T-helper 17 cell (primary cell): ENCODE measurements at places on chromosomes 4 and X. TPM values are rescaled to one million over a fixed set of nuclear protein-coding genes. Genes with fewer than 3 reads are reported as not detected.
A peak's percentile ranks its signal among the peaks of the same experiment; 100 is the strongest.

DNA sequence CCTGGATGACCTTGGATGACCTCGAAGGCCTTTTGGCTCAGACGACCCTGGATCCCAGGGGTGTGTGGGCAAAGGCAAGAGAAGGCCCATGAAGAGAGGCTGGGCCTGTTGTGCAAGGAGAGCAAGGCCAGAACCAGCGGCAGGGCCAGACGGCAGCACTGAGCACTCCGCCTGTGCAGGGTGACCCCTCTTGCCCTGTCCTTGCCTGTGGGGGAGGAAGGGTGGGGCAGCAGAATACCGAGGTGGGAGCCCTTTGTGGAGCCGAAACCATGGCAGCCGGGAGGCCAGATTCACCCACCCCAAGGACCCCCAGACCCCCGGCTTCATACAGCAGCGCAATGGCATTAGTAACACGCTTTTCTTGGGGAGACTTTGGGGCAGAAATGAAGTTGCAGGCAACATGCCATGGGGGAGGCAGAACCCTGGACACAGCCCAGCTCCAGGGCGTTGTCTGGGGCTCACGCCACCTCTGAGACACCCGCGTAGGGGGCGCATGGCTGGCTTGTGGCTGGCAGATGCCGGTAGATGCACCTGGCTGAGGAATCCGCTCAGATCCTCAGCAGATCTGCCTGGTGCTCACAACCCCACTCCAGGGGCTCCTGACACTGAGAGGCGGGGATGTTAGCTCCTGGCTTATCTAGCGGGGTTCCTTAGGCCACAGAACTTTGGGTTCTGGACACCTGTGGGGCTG lies 114.5 kb downstream of the FAM53A start:
- no peaks in the 10 kb centered on the region for H3K36me3 ChIP-seq
- no peak overlapping the region for H3K27ac ChIP-seq
- H3K27me3 ChIP-seq = peaks cover 4% of the 10 kb centered on the region
- no peak for DNase-seq

GRCh38 chr4:138693526-138693925 lies 322.1 kb upstream of the NOCT start:
- H3K36me3 ChIP-seq = no peaks in the 10 kb centered on the region
- DNase-seq = no peak
- peaks cover 2% of the 10 kb centered on the region for H3K4me1 ChIP-seq
- H3K4me3 ChIP-seq = no peak overlapping the region
- peaks cover 26% of the 10 kb centered on the region for H3K27me3 ChIP-seq

GRCh38 chr4:73776321-73776729 lies 36.0 kb downstream of the CXCL8 start:
- H3K36me3 ChIP-seq = no peaks in the 10 kb centered on the region
- no peak overlapping the region for H3K27ac ChIP-seq
- DNase-seq = no peak

- DNase-seq = no peak
- H3K36me3 ChIP-seq = no peaks in the 10 kb centered on the region
- no peak overlapping the region for H3K4me3 ChIP-seq
- H3K4me1 ChIP-seq = no peaks in the 10 kb centered on the region
These were observed 57.7 kb upstream of the PGK1 start for GRCh38 chrX:78046362-78046761.

- no peaks in the 10 kb centered on the region for H3K27me3 ChIP-seq
- DNase-seq = no peak
- no peak overlapping the region for H3K27ac ChIP-seq
- no peak overlapping the region for H3K4me3 ChIP-seq
- H3K4me1 ChIP-seq = no peaks in the 10 kb centered on the region
These were observed 2017.6 kb upstream of the IGFBP7 start for GRCh38 chr4:59127743-59128142.

DNA sequence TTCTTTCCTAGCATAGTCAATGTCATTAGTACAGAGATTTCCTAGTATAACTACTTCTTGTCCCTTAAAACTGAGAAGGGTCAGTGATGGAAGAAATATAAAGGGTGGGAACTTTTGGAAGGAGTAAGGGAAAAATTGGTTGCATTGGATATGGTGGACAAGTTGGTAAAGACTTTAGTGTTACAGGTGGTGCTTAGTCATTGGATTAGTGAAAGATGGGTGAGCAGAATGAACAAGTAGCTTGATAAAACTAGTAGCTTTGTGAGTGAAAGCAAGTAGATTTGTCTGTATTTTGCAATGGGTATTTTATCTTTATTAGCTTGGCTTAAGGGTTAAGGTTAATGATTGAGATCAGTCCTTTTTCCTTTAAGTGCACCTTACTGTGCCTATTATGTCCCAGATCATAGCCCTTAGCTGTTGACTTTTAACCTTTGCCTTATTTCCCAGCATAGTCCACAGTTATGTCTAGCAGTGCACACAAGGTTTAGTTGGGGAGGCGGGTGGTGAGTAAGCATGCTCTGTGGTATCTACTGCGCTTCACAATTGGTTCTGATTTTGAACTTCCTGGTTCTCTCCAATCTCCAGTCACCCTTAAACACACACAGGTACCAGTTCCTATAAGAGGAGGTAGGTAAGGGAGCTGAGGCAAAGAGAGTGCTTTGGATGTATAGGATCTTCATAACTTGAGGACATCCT lies 9.5 kb downstream of the WDR44 start:
- peaks cover 12% of the 10 kb centered on the region for H3K4me1 ChIP-seq
- H3K27ac ChIP-seq = peak overlapping the region; percentile 8
- H3K4me3 ChIP-seq = peak overlapping the region; percentile 3
- no peaks in the 10 kb centered on the region for H3K36me3 ChIP-seq

- H3K27me3 ChIP-seq = peaks cover 10% of the 10 kb centered on the region
- no peaks in the 10 kb centered on the region for H3K36me3 ChIP-seq
- H3K4me3 ChIP-seq = no peak overlapping the region
- no peaks in the 10 kb centered on the region for H3K4me1 ChIP-seq
- no peak for DNase-seq
These were observed 17.2 kb upstream of the GPR173 start for GRCh38 chrX:53031380-53031779.

GRCh38 chr4:7771541-7772507 lies 167.8 kb downstream of the AFAP1 start:
- no peak for DNase-seq
- H3K36me3 ChIP-seq = peaks cover 11% of the 10 kb centered on the region
- H3K4me1 ChIP-seq = peaks cover 19% of the 10 kb centered on the region
- no peak overlapping the region for H3K4me3 ChIP-seq
- H3K27me3 ChIP-seq = no peaks in the 10 kb centered on the region

- no peaks in the 10 kb centered on the region for H3K36me3 ChIP-seq
- no peak overlapping the region for H3K4me3 ChIP-seq
- no peaks in the 10 kb centered on the region for H3K27me3 ChIP-seq
- DNase-seq = no peak
- H3K4me1 ChIP-seq = no peaks in the 10 kb centered on the region
These were observed 49.2 kb downstream of the CENPVL3 start for GRCh38 chrX:51569561-51569960.

DNA sequence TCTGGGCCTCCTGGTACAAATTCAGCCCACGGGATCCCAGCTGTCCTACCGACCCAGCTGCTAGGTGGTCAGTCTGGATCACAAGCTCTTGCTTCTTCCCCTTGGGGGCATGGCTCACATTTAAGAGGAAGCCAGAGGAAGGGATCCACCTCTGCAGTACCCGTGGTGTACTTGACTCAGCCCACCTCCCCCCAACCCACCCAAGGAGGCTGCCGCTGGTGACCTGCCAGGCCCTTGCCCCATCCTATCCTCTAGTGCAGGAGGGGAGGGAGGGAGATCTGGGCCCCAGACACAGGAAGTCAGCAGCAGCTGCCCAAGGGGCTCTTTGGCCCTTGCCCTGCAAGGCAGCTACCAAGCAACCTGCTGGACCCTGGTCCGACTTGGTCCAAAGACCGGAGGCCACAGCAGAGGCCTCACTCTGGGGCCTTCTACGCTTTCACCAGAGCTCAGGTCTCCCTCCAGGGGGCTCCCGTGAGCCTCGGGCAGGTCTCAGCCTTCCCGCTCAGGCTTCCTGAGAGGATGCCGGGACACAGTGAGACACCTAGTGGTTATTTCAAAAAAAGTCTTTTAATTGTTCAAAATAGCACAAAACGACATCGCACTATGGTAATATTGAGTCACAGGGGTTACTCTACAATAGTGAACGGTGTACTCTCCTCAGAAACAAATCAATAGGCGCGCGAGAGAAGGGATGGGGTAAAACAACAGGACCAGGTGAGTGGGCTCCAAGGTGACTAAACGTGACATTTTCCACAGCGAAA lies 2.7 kb upstream of the RENBP start:
- H3K27me3 ChIP-seq = no peaks in the 10 kb centered on the region
- H3K36me3 ChIP-seq = no peaks in the 10 kb centered on the region
- H3K4me3 ChIP-seq = peak overlapping the region; percentile 53
- H3K27ac ChIP-seq = peak overlapping the region; percentile 53
- peaks cover 8% of the 10 kb centered on the region for H3K4me1 ChIP-seq

GRCh38 chr4:124762956-124763355 lies 50.4 kb upstream of the ANKRD50 start:
- no peaks in the 10 kb centered on the region for H3K27me3 ChIP-seq
- H3K36me3 ChIP-seq = no peaks in the 10 kb centered on the region
- DNase-seq = no peak
- H3K4me1 ChIP-seq = no peaks in the 10 kb centered on the region

DNA sequence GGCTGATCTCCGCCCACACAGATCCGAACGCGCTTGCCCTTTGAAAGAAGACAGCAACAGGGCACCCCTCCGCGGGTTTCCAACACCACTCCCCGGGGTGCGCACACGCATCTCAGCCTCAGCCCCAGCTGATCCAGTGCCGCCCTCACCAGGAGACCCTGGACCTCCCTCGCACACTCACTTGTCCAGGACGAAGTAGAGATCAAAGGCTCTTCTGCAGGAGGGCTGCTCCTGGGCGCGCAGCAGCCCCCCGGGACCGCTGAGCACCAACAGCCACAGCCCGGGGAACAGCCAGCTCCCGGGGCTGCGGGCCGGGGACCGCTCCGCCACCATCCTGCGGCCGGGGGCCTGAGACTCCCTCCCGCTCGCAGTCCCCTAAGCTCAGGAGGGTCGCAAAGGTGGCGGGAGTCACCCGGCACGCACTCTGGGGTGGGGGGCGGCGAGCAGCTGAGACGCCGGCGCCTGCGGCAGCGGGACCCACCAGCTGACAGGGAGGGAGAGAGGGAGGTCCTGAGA lies 743 bp downstream of the ANTXR2 start:
- DNase-seq = peak; percentile 38
- H3K4me1 ChIP-seq = peaks cover 49% of the 10 kb centered on the region
- H3K27me3 ChIP-seq = no peaks in the 10 kb centered on the region
- peak overlapping the region; percentile 99 for H3K27ac ChIP-seq

Gene NPY2R
- not detected for total RNA-seq

Gene MAPK10
- 4.8 TPM for total RNA-seq

Gene FRYL
- total RNA-seq = 104 TPM

Gene PRSS12
- not detected for total RNA-seq

Gene TCEAL3
- 5.2 TPM for total RNA-seq

Gene ERCC6L
- total RNA-seq = not detected
